ENCODE measurements at places on chromosomes 1 and 21.

DNA sequence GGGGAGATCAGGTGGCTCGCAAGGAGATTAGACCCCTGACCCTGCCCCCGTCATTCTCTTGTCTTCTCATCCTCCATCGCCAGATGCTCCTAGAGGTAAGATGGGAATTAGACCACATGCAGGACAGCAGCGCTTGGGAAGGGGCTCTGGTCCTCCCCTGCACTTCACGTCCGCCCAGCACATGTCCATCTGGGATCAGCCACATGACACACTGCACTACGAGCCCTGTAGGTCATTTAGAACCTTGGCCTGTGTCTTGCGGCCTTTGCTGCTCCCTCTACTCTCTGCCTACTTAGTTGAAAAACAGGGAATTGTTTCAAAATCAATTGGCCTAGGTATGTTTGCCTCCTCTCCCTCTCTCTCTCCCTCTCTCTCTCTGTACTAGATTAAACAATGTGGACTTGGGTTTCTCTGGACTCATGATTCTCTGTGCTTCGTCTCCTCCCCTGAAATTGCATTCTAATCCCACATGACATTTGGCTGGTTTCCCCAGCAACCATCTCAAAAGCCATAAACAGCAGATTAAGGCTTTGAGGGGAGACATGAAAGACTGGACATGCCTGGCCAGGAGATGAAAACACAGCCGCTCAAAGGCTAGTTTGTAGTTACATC is 3.8 kb upstream of the NCMAP start:
- peaks cover 10% of the 10 kb centered on the region for H3K27me3 ChIP-seq
- DNase-seq = no peak
- H3K27ac ChIP-seq = no peak overlapping the region
- no peak overlapping the region for H3K4me3 ChIP-seq
- no peaks in the 10 kb centered on the region for H3K4me1 ChIP-seq

GRCh38 chr21:45244799-45245340 is 42.8 kb downstream of the POFUT2 start:
- H3K4me1 ChIP-seq = no peaks in the 10 kb centered on the region
- no peaks in the 10 kb centered on the region for H3K36me3 ChIP-seq
- H3K27ac ChIP-seq = no peak overlapping the region
- no peak for DNase-seq
- no peaks in the 10 kb centered on the region for H3K27me3 ChIP-seq
- no peak overlapping the region for H3K4me3 ChIP-seq

DNA sequence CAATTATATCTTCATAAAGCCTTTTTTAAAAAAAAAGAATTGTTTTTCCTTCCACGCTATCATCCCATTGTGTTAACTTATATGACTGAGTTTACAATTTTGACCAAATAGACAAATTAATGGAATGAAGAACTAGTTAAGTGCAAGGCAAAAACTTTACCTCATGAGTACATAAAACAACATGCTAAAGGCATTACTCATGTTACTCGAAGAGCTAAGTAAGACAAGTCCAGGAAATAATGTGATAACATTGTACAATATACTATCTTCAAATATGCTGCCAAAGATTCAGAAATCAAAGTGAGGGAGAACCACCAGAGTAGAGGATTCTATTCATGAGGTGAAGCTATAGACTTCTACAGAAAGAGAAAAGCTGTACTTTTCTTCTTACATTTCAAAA is 24.2 kb upstream of the DYNLT5 start:
- no peaks in the 10 kb centered on the region for H3K27me3 ChIP-seq
- no peaks in the 10 kb centered on the region for H3K4me1 ChIP-seq
- no peak for DNase-seq
- H3K36me3 ChIP-seq = no peaks in the 10 kb centered on the region
- H3K4me3 ChIP-seq = no peak overlapping the region

DNA sequence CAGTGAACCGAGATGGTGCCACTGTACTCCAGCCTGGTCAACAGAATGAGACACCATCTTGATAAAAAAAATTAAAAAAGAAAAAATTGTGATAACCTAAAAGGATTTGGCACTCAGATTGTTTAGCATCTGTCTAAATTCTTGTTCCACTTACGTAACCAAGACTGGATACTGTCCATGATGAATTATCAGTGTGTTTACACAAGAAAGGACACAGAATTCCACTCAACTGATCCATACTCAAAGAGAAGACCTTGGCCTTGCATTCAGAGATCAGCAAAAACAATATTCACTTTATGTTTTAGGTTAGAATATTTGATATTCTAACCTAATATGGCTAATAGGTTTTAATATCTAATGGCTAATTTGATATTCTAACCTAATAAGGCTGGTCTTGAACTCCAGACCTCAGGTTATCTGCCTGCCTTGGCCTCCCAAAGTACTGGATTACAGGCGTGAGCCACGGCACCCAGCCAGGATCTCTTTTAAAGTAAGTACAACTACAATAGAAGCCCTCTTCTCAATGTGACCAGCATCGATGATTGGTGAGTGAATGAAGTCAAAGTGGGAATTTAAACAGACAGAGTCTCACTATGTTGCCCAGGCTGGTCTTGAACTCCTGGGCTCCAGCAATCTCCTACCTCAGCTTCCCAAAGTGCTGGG is 43.1 kb upstream of the COX20 start:
- no peak for DNase-seq
- H3K4me3 ChIP-seq = no peak overlapping the region
- H3K27me3 ChIP-seq = no peaks in the 10 kb centered on the region

- no peaks in the 10 kb centered on the region for H3K4me1 ChIP-seq
- H3K4me3 ChIP-seq = no peak overlapping the region
- H3K27ac ChIP-seq = no peak overlapping the region
- no peak for DNase-seq
- no peaks in the 10 kb centered on the region for H3K36me3 ChIP-seq
These were observed 24.6 kb downstream of the NKAIN1 start for GRCh38 chr1:31215065-31215570.

- H3K36me3 ChIP-seq = no peaks in the 10 kb centered on the region
- no peaks in the 10 kb centered on the region for H3K27me3 ChIP-seq
- H3K4me1 ChIP-seq = no peaks in the 10 kb centered on the region
- H3K27ac ChIP-seq = no peak overlapping the region
- H3K4me3 ChIP-seq = no peak overlapping the region
These were observed 7.0 kb upstream of the HEYL start for GRCh38 chr1:39646232-39647081.

Data from GM12878 (cell line).